Stimulated activated CD4-positive, alpha-beta T cell treated with anti-CD3 and anti-CD28 coated beads, TNF-alpha, amount 100 ng/mL, for 24 hours (primary cell): ENCODE measurements at places on chromosomes 6 and 20.

DNA sequence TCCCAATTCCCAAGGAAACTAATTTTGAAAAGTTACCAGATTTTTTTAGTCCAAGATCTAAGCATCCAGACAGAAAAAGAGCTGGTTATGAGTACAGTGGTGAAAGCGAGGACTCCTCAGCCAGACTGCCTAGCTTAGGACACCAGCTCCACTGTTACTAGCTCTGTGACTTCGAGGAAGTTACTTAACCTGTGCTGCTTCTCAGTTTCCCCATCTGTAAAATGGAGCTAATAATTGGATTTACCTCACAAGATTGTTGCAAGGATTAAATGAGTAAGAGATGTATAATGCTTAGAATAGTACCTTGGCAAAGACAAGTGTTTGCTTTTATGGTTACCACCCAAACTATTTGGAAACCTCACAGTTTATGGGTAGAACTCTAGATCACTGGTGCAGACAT is 1.1 kb downstream of the NT5DC1 start:
- no peak for DNase-seq

DNA sequence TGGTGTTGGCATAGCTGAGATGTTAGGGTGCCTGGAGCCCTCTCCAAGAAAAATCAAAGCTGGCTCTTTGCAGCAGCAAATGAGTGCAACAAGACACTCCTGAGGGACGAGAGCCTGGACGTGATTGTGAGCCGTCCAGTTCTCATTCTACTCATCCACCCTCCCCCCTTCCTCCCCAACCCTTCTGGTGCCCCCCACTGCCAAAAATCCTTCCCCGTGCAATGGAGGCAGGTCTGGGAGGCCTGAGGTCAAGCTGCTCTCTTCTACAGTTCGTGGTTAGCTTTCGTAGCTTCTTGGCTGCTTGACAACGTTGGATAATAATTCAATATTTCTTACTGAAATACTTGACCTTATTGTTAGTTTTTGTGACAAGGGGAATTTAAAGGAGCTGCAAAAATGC is 185.3 kb upstream of the SUPT3H start:
- no peak for DNase-seq

DNA sequence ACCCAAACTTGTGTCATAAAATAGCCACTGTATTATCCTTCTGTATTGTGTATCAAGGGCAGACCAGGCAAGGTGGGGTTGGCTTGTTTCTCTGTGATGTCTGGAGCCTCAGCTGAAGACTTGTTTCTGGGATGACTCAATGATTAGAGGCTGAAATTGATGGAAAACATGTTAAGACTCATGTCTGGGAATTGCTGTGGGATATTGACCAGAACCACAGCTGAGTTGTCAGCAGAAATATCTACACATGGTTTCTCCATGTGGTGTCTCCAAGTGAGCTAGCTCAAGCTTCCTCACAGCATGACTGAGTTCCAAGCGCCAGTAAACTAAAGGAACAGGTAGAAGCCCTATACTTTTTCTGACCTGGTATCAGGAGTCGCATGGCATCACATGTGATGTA is 128.5 kb upstream of the SYNDIG1 start:
- no peak for DNase-seq

GRCh38 chr6:135121434-135121833 is 59.7 kb upstream of the MYB start:
- no peak for DNase-seq

- no peak for DNase-seq
Observed at GRCh38 chr6:72580281-72580940, 41.5 kb upstream of the KCNQ5 start.

- DNase-seq: no peak
Observed at GRCh38 chr6:38705924-38706323, 3.0 kb upstream of the GLO1 start.

- no peak for DNase-seq
Observed at GRCh38 chr6:52612336-52613054, 35.6 kb upstream of the TRAM2 start.

DNA sequence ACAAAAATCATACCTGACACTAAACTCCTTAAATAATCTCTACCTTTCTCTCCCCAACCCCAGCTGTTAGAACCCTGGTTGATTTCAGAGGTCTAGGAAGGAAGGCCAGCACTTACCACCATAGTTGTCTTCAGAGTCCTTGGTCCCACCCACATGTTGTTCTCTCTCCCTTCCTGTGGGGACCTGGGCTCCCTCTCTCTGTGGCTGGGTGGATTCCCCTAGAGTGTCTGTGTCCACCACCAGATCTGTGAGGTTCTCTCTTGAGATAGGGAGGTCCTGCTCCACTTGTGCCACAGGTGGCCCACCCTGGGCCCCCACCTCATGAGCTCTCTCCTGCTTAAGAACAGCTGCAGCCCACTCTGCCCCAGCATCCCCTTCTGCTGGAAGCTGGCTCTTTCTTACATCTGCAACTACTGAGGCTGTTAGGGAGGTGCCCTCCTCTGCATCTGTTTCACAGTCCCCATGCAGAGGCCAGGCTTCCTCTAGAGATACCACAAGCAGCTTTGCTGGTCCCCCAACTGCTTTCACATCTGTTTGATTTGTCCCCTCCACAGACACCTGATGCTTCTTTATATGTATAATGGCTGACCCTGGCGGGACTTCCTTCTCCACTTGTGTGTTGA is 5.2 kb downstream of the MDC1 start:
- DNase-seq: no peak

DNA sequence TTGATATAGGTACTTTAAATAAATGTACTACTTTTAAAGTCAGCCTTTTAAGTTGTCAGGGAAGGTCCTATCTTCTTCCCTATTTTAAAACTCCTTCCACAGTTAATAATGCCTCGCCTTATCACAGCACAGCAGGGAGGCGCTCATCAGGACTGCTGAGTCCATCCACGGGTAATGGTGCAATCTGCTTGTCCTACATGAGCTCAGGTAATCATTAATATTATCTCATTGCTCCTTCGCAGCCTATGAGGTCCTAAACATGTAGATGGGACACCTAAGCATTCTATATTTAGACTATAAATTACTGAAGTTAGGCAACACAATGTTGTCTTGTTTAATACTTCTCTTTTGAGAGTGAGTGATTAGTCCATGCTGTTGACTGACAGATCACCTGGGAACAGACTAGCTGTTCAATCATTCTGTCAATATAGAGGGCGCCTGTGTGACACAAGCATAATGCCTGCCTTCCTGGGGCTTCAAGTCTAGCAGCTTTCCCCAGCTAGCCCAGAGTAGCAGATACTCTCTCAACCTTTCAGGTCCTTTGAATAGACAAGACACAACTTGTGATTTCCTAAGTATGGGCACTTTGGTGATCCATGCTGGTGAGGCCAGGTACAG is 91.0 kb downstream of the FYN start:
- DNase-seq: no peak

DNA sequence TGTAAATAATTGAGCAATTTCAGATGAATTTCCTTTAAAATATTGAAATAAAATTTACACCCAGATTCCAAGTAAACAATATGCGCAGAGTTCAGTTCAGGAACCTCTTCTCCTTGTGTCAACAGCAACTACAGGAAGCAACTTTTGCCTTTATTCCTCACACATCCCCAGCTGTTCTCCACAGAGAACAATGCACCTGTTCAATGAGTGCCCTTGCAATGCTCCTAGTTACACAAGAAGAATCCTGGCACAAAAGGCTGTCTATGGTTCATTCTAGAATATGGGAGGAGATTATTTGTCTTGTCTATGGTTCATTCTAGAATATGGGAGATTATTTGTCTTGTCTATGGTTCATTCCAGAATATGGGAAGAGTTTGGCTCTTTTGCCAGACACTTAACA is 454.9 kb downstream of the BTBD3 start:
- no peak for DNase-seq

DNA sequence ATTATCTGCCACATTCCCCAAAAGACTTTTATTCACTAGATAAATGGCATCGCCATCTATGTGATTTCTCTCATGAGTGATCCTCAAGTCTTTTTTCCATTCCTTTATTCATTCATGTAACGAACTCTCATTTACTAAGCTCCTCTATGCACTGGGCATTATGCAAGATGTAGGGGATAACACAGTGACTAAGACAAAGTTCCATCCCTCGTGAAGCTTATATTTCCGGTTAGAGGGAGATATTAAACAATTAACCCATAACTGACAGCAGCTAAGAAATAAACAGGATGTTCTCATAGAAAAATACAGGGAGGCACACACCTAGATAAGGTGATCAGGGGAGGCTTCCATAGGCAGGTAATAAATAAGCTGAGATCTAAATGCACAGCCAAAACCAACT is 17.2 kb upstream of the PREX1 start:
- no peak for DNase-seq

DNA sequence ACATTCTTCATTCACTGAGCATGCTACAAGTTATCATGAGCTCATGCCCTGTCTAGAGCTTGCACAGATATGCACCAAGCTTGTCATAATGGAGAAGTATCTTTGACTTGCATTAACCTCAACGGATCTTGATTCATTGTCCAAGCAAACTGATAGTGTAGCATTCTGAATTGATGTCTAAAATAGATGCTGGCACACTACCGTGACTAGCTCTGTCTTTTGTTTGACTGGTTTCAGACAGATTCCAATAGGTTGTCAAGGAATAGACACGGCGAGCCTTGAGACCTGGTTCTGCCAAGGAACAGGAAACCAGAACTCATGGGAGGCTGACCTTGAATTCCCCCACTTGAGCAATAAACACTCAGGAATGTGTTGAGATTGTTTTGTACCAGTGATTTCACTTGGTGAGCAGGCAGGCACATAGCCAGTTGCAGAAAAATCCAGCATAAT is 1153.1 kb upstream of the GJE1 start:
- no peak for DNase-seq

DNA sequence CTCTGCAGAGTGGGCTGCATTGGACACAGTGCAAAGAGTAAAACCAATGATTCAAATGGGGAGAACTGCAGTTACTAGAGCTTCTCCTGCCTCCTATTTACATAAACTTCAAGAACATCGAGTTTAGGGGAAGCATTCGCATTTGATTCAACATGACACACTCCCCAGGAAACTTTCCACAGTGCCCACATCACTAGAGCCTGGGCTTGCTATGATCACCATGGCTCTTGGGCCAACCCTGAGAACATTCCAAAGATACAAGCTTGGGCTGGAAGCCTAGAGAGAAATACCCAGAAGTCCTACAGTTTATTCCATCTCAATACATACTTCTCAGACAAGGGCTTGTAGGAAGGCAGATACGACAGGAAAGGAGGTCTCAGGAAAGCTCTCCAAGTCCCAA is 337.9 kb downstream of the CD83 start:
- no peak for DNase-seq

- DNase-seq: no peak
Observed at GRCh38 chr6:130337534-130337933, 28.3 kb upstream of the TMEM200A start.

DNA sequence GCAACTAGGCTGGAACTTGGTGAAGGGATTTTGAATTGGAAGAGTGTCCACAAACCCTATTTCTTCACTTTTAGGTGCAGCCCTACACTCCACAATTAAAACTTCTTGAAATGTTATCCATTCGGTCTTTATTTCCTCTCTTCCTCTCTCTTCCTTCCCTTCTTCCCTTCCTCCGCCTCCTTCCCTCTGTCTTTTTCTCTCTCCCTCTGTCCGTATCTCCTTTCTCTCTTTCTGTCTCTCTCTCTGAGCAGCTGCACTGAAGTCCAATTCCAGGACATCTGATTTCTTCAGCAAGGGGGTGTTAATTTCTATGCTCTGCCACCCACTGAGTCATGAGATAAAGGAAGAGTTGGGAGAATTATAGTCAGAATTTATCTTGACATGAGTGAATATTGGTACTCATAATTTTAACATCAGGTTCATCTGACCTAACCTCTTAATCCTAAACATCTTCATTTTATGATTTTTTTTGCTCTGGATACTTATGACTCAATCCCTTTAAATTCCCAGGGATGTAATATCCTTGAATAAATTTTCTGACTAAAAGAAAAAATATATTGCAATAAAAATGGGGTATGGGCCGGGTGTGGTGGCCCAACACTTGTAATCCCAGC is 84.2 kb downstream of the BCAS1 start:
- DNase-seq: no peak

GRCh38 chr6:145525038-145525437 is 210.3 kb downstream of the EPM2A start:
- DNase-seq: no peak

- DNase-seq: no peak
Observed at GRCh38 chr20:54063992-54064676, 6.3 kb downstream of the BCAS1 start.

GRCh38 chr20:24469894-24470745 is 691 bp downstream of the SYNDIG1 start:
- no peak for DNase-seq

DNA sequence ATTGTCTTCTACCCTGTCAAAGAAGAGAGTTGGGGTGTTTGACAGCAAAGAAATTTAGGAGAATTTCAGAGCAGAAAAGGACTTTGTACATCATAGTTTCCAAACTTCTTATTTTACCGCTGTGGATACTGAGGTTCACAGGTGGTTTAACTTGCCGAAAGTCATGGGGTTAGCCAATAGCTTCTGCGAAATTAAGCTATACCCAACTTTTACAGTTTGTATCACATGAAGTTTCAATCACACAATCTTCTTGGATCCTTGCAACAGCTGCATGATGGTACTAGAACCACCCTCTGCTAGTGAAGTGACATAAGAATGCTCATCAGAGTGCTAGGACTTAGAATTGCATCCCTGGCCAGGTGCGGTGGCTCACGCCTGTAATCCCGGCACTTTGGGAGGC is 345.5 kb downstream of the CD83 start:
- no peak for DNase-seq
